GM12892 (cell line): ENCODE measurements at places on chromosomes 2 and 18.

DNA sequence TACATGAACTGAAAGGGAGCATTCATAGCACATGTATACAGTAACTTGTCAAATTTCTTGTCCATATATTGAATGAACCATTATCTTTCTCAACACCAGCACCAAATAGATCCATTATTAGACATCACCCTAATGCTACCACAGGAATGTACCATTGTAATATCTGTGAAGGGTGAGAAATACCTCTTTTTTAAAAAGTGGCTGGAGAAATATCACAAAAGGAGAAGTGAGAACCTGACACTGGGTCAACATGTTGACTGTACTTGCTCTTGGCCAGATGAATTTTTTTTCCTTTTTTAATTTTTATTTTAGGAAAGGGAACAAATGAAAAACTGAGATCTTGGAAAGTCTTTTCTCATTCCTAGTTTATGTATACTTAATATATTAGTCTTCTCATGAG lies 63.5 kb downstream of the CAVIN2 start:
- no peak for DNase-seq

DNA sequence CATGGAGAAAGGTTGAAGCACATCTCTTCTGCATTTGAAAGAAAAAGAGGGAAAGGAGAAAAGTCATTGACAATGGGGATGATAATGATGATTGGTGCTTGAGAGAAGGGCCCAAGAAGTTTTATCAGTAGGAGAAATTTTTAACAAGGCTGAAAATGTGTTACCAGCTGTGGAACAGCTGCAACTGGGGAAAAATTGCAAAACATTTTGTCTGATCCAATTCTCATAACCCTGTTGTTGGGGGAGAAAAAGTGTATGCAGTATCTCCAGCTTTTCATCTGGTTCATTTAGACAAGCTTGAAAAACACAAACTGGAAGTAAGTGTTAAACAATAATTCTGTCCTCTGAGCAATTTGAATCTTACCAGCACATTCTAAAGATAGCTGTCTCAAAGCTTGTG lies 92.7 kb downstream of the CSRNP3 start:
- no peak for DNase-seq

GRCh38 chr2:63984606-63985359 lies 34.4 kb downstream of the VPS54 start:
- no peak for DNase-seq

DNA sequence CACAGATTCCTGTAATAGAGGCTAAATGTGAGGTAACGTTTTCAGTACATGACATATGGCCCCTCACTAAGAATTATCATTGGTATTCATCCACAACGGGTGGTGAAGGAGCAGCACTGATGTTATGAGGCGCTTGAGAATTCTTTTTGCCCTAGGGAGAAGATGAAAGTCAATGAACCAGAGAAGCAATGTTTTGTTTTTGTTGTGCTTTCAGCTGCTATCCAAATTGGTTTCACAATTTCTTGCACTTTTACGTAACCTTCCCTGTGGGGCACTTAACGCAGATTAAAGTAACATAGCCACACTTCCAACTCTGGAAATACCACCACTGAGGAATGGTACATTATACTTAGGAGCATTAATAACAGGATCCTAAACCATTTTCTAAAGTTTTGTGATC lies 13.3 kb upstream of the CCDC85A start:
- no peak for DNase-seq

DNA sequence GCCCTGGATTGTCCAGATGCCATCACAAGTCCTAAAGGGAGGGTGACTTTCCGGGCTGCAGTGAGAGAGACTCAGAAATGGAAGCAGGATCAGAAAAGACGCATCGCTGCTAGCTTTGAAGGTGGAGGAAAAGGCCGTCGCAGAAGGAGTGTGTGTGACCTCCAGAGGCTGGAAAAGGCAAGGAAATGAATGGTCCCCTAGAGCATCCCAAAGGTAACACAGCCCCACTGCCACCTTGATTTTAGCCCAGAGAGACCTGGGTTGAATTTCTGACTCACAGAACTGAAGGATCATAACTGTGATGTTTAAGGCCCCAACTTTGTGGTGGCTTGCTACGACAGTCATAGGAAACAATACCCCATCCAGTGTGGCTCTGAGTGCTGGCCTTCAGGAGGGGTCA lies 8.6 kb upstream of the NCK2 start:
- DNase-seq, result no peak
